ENCODE measurements at places on chromosomes 6 and 20.
A peak's percentile ranks its signal among the peaks of the same experiment; 100 is the strongest.

DNA sequence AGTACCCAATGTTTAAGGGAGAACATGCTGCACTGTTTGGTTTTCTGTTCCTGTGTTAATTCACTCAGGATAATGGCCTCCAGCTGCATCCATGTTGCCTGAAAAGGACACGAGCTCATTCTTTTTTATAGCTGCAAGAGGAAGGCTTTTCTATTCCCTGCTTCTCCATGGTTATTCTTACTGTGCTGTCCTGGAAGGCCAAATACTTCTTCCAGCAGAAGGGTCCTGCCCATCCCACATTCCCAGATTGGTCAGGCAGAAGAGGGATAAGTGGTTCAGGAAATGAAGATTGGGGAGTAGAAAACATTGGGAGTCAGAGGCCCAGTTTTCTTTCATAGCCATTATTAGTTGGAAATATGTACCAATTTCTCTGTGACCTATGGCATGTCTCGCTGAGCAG lies 122.4 kb downstream of the TCP11 start:
- DNase-seq, result no peak

DNA sequence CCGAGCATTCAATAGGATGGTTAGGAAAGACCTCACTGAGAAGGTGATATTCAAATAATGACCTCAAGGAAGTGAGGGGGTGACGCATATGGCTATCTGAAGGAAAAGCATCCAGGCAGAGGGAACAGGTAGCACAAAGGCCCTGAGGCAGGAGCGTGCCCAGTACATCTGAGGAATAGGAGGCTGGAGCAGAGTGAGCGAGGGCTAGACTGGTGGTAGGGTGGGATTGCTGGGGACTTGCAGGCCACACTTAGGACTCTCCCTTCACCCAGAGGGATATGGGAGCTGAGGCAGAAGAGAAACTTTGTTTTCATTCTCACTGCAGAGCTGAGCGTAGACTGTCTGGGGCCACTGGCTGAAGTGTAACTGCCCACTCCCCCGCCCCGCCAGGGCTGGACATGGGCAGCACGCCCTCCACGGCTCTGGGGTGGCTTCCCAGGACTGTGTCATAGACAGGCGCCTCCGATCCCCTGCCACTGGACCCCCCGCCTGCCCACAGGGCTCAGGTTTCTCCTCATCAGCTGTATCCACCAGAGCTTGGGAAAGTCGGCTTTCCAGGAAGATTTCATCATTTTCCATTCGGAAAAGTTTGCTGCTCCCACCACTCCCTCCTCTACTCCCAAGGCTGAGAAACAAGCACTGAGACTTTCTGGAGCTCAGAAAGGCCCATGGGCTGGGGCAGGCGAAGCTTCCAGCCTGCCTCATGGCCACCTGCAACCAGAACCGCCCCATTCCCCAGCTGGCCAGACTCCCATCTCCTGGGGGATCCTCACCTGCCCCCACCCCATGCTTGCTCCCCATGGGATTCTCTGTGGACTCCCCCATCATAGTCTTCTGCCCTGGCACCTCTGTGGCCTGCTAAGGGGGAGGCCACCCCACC lies 142.6 kb downstream of the MRPL14 start:
- no peak for DNase-seq

GRCh38 chr6:118524686-118525085 lies 23.4 kb upstream of the PLN start:
- no peak for DNase-seq

DNA sequence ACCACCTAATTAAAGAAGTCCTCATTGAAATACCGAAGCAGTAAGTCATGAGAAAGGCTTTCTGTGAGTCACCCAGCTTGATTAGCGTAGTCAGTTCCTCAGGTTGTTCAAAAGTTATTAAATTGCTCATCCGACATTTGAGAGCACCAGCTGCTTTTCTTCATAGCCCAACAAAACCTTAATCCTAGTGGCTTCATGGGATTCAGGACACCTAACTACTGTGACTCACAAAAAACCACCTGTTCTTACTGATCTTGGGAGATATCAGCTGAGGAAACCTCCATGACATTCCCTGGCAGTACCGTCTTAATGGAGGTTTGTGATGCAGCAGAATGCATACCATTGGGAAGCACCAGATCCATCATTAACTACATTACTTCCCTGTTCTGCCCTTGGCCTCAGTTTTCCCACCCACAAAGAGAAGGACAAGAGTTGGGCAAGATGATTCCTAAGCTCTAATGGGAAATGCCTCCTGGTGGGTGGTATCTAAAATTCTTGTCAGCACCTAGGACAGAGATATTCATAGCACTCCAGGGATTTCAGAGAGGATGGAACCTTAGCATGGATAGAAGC lies 103.8 kb downstream of the KHDC1L start:
- no peak for DNase-seq

DNA sequence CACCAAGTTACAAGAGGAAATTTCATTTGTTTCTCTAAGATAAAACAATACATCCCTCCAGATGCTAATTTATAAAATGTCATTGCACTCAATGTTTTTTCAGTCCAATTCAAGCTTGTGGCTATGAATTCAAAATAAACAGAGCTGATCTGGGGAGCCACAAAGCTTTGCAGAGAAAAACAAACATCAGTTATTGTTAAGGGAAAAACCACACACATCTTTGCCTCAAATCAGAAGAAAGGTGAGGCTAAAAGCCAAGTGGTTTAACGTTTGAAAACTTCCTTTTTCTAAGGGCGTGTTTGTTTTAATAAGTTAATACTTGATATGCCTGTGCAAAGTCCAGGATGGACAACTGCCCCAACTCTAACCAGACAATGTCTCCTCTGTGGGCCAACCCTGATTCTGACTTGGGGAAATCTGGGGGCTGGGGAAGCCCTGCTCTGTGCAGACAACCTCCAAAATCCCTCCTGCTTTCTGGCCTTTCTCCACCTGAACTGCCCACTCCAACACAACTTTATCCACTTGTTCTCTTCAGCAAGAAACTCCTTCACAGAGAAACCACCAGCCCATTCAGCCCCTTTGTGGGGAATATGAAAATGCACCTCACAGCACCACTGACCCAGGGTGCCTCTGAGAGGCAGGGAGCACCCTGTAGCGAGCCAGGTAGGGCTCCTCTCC lies 44.6 kb upstream of the NT5E start:
- no peak for DNase-seq

DNA sequence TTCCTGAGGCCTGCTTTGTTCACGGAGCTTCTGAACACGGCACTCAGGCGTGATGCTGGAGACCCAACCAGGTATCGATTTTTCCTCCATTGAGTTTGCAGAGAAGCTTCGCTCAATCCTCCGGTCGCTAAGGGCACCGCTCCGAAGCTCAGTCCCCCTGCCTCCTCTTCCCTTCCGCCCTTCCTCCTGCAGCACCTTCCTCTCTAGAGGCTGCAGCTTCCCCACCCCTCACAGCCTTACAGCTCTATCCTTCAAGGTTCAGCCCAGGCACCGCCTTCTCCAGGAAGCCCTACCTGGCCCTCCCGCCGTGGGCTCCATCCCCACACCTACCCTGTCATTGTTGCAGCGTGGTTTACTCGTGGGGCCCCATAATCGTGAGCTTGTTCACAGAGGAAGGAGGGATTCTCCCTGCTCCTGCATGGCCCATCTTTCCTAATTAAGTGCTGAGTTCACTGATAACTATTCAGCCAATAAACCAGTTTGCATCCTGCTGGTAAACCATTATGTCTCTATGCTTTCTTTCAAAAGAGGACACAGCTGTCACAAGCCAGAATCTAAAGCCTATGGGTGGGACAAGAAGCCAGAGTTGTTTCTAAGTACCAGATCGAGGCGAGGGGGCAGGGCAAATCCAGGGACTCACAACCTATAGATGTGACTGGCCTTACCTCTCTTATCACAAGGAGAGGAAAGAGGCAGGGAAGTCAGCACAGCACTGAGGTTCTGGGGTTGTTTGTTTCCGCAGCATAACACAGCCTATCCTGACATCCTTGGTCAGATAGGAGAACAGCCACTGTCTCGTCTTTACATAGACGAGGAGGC lies 152.0 kb downstream of the GRM4 start:
- no peak for DNase-seq

- DNase-seq, result no peak
These were observed 70.9 kb upstream of the NHSL1 start for GRCh38 chr6:138569970-138570724.

- DNase-seq, result peak; percentile 83
These were observed 10.7 kb downstream of the TUBB start for GRCh38 chr6:30730601-30731435.

GRCh38 chr20:11880680-11881079 lies 37.0 kb upstream of the BTBD3 start:
- DNase-seq, result peak; percentile 79

Data from NCI-H2081 (cell line).